Myometrial cell (primary cell): ENCODE measurements at places on chromosomes 6 and 20. TPM values are rescaled to one million over a fixed set of nuclear protein-coding genes. Genes with fewer than 3 reads are reported as not detected.

Gene PERP
- 32.9 and 37.6 TPM in 2 replicates for total RNA-seq

Gene LY6G5C
- total RNA-seq = 0.29 and 1.1 TPM in 2 replicates

Gene BTNL2
- total RNA-seq = not detected in 2 replicates

Gene LINC00237
- not detected in 2 replicates for total RNA-seq

Gene ZC3H12D
- under 0.01 TPM in 1 of 2 replicates, not detected in the other for total RNA-seq

Gene KCNQ5
- 0.29 and 0.53 TPM in 2 replicates for total RNA-seq

Gene SIRPD
- not detected in 2 replicates for total RNA-seq

Gene RIPPLY2
- total RNA-seq = not detected in 2 replicates

Gene CTSA
- 87.2 and 101 TPM in 2 replicates for total RNA-seq

Gene MTRF1L
- 14.7 and 15.6 TPM in 2 replicates for total RNA-seq

Gene BPI
- not detected in 2 replicates for total RNA-seq

Gene HTR1B
- 5.2 and 8.2 TPM in 2 replicates for total RNA-seq

Gene GPANK1
- 12.4 and 16.1 TPM in 2 replicates for total RNA-seq

Gene ERVFRD-1
- not detected in 2 replicates for total RNA-seq

Gene SLC22A23
- total RNA-seq = not detected in 2 replicates

Gene SLC4A11
- total RNA-seq = 0.58 and 1.2 TPM in 2 replicates

Gene LAMA4
- 128 and 138 TPM in 2 replicates for total RNA-seq

Gene FRK
- 0.18 and 0.29 TPM in 2 replicates for total RNA-seq

Gene PNPLA1
- not detected in 2 replicates for total RNA-seq

Gene BANF2
- total RNA-seq = not detected in 2 replicates

Gene GRM1
- total RNA-seq = not detected in 2 replicates
